ENCODE measurements at places on chromosomes 2 and 18.

- no peak for DNase-seq
Observed at GRCh38 chr2:30323499-30323898, 92.2 kb downstream of the LBH start.

DNA sequence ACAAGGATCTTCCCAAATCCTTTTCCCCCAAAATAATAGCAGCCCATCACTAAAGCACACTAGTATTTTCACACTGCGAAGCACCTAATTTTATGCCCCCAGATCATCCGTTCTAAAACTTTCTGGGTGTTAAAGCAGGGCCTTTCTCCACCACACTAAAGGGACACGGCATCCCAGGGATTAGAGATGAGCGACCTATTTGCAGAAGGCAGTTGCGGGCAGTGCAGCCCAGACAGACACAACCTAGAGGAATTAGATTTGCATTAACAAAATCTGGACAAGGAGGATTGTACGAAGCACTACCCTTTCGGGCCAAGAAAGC is 402 bp downstream of the OSGEPL1 start:
- DNase-seq: no peak

DNA sequence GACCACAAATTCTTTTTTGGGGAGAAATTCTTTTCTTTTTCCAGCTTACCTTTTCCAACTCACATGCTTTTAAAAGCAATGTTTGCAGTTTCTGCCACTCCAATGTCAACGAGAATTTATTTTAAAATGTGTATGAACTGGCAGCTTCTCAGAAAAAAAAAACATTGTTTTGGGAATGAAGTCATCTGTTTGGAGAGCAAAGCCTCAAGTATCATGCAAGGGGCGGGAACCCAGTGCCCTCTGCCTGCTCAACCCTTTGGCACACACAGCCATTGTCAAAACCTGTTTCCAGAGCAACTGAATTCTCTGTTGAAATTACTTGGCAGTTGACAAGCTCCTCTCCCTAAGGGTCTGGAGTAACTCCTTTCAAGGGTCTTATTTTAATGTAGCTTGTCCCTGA is 128.5 kb downstream of the QPCT start:
- DNase-seq: no peak

DNA sequence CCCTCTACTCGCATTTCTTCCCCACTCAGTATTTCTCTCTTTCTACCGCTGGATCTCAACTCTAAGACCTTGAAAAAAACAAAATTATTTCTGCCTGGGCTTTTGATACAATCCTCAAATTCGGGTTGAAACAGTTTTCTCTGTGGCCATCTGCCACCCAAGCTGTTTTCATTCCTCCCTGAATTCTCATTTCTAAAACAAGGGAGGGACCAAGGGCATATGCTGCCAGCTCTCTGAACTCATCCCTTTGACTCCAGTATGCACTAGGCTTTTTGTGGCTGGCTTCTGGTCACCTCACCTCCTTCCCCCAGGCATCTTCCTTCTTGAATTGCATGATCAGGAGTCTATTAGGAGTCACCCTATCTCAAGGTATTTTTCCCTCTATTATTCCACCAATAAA is 49.5 kb downstream of the CCDC148 start:
- no peak for DNase-seq

DNA sequence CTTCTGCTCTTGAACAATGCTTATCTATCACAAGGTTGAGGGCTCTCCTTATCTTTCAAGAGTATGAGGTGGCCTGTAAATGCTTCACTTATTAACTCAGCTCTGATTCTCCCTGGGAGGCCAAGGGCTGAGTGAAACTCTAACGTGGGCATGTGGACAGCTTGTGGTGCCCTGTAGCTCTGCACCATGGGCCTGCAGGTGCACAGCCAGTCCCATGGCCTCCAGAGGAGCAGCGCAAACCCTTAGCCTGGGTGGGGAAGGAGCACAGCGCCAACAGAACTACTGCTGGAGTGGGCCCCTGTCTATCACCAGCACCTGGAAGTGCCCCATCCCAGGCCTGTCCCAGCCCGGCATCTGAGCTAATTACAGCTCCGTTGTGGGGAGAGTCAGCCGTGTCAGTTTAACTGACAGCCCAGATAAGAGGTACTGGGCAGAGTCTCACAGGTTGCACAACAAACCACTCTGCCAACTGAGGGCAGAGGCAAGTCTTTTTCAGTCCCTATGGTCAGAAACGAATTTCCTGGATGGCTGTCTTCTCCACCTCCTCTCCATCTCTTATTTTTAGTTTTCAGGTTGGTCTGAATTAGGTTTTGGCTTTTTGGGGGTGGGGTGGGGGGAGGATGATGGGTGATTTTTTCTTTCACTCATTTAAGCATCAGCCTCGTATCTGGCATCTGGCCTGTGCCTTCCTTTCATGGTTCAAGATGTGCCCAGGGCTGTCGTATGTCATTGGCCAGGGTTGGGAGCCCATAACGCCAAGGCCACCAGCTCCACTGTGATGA is 219.5 kb downstream of the BCL2 start:
- no peak for DNase-seq

GRCh38 chr2:70948337-70949003 is 12.8 kb downstream of the ATP6V1B1 start:
- peak; percentile 61 for DNase-seq

DNA sequence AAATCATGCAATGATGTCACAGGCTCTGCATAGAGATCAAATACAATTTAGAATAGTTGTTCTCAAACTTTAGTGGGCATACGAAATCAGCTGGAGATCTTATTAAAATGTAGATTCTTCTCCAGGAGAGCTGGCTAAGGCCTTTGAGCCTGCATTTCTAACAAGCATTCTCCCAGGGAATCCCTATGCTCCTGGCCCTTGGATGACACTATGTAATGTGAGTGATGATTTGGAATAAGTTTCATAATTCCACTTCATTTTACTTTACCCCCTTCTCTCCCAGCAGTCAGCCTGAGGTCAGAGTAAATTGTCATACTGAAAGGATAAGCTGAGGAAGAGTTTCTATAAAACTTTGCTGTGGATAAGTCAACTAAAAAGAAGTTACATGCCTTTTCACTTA is 189.1 kb downstream of the UBE2E3 start:
- no peak for DNase-seq

- DNase-seq: no peak
Observed at GRCh38 chr18:48186131-48186766, 222.9 kb downstream of the ZBTB7C start.

DNA sequence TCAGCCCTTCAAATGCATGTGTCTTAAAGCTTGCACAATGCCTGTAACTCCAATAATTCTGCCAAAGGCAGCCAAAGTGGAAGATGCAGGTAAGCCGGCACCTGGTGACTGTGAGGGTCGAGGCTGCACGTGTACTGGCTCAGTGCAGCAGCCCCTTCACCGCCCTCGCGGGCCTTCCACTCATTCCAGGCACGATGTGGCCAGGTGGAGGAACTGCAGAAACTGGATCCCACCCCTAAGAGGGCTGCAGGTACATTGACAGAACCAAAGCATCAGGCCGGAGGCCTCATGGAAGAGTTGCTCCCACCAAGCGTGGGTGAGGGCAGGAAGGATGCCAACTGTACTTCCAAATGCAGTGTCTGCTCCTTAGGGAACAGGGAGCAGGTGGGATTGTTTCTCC is 253.4 kb downstream of the HDAC4 start:
- no peak for DNase-seq

DNA sequence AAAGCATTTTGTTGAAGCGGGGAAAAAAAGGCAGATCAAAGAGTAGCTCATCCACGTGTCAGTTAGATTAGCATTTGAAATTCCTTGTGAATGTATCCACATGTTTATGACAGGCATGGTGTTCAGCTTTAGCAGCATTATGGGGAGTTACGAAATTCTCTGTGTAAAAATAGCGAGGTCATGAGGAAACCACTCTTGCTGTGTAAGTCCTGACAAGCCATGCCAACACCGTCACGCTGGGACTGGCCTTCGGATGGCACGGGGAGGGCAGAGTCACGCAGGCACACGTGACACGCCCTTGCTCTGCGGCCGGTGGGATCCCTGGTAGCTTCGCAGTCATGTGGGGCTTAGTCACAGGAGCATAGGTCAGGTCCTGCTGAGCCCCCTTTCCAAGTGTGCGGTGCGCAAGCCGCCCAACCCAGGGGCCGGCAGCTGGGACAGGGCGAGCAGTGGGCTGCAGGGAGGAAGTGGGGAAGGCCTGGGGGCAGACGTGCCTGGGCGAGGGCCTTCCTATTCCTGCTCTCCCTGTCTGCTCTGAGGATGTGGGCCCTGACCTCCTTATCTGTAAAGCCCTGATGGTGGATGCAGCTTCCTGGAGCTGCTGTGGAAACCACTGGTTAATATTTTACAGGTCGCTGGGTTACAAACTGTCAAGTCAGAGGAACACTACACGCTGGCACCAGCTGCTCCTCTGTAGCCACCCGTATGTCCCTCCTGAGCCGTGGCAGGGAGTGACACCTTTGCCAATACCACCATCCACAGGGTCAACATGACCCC is 18.0 kb downstream of the MBP start:
- DNase-seq: no peak

- DNase-seq: no peak
Observed at GRCh38 chr2:366706-367105, 78.8 kb upstream of the ALKAL2 start.

DNA sequence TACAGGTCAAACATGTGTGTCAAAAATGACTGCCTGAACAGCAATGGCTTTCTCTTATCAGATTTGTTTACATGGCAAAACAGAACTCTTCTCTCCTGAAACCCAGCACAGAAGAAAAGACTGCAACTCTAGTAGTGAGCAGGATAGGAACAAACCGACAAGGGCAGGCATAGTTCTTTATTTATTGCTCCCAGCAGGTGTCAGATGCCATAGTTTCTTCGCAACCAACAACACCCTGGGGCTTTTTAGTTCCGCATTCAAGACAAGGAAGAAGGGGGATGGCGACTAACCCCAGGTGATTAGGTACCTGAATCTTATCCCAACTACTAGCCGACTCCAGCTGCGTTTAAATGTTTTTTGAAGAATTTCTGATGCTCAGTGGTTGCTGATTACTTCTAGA is 367.5 kb upstream of the FIGN start:
- no peak for DNase-seq

DNA sequence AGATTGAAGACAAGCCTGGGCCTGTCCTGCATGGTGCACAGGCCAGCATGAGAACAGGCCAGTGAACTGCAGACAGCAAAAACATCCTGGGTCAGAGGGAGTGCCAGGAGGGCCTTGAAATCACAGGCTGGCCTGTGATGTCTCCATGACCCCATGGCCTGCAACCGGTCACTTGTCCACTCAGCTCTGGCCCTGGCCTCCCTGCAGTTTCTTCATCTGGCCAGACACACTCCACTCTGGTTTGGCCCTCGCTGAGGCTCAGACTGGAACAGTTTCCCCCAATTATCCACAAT is 12.6 kb downstream of the CYRIA start:
- DNase-seq: no peak

DNA sequence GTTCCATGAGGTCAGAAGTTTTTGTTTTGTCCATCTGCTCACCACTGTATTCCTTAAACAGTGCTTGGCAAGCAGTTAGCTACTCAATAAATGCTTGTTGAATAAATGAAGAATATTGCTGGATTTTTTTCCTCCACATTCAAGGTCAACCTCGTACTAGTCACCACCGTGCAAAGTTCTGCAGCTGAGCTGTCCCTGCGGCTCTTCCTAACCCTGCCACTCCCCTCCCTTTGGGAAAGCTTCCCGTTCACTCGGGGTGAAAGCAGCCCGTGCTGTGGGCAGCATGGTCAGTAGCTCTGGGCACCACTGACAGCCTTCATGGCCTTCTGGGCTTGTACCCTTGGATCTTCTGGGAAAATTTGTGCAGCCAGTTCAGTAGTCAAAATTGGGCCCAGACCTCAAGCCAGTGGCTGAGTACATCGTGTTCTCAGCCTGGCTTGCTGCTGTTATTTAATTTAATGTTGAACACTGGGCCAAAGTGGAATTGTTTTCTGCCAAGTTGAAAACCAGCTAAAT is 469.3 kb upstream of the RAB12 start:
- DNase-seq: no peak

DNA sequence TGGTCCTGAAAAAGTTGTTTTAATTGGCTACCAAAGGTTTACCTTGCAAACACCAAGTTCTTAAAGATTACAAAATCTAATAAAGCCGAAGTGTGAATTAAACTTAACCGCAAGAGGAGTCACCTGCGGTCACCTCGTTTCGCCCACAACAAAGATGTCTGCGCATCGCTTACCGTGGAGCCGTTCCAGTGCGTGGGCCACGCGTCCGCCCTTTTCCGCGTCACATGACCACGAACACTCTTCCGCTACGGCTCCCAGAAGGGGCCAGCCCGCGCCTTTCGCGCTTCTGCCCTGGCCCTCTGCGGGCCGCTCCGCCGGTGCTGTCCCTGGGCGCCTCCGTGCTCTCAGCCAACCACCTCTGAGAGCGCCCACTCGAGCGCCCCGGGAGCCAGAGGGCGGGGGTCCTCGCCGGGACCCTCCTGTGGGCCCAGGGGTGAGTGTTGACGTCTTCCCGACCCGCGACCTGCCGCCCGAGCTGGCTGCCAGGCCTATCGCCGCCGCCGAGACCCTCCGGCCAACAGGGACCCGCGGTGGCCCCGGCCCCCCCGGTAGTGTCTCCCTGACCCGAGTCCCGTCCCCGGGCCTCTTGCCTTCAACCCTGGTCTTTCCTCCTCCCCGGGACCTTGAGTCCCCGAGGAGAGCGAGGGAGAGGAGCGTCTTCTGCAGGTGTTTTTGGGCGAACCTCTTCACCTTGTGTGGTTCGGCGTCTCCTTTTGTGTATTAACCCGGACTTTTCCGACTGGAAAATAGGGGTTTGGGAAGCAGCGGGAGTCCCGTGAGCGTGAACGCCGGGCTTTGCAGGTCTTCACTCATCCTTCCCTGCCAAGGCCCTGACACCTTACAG is at the start of gene MFF:
Gene MFF (plus strand): TSS at position 257 of the 844 bp plus-strand sequence. CDS start 5,415 bp downstream, outside the sequence.
- DNase-seq: peak; percentile 91

GRCh38 chr2:232353096-232353495 is 25.5 kb upstream of the ALPP start:
- no peak for DNase-seq

- no peak for DNase-seq
Observed at GRCh38 chr2:191345788-191346187, 100.6 kb downstream of the MYO1B start.

GRCh38 chr2:201890453-201890852 is 84.1 kb downstream of the CDK15 start:
- no peak for DNase-seq

DNA sequence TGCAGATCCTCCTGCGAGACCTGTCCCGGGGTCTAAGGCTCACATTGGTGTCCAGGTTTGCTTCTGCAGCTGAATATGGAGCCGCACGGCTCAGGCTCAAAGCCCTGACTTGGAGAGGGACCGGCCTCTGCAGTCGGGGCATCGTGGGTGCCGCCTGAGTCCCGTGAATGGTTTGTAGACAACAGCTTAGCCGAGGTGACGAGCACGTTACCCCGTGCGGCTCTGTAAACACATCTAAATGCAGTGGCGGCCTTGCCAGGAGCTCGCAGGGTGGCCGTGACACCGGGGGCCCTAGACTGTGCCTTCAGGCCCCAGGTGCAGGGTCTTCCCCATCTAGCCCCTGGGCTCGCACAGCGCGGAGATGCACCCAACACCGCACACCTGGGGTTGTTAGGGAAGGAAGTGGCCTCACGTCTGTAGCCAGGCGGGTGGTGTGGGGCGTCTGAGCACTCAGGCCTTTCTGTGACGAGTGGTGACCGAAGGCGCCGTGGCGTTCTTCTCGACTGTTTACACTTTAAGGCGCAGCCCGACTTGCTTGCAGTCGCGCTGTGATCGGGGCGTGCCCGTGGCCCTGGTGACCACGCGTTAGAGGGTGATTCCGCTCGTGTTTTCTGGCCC is 91.6 kb downstream of the NFATC1 start:
- no peak for DNase-seq

GRCh38 chr2:63866009-63866709 is 24.5 kb downstream of the UGP2 start:
- no peak for DNase-seq

Data from stimulated activated CD8-positive, alpha-beta memory T cell treated with anti-CD3 and anti-CD28 coated beads, Interleukin-7, amount 100 ng/mL, for 24 hours (primary cell).